ENCODE measurements at places on chromosomes 7 and 10. TPM values are rescaled to one million over a fixed set of nuclear protein-coding genes. Genes with fewer than 3 reads are reported as not detected.

Gene DNAH11
- total RNA-seq: 1.1 TPM

Gene OR2A1
- not detected for total RNA-seq

Gene PODXL
- 34.8 TPM for total RNA-seq

GRCh38 chr7:39248692-39249090 lies 271.0 kb downstream of the POU6F2 start:
- DNase-seq: no peak

DNA sequence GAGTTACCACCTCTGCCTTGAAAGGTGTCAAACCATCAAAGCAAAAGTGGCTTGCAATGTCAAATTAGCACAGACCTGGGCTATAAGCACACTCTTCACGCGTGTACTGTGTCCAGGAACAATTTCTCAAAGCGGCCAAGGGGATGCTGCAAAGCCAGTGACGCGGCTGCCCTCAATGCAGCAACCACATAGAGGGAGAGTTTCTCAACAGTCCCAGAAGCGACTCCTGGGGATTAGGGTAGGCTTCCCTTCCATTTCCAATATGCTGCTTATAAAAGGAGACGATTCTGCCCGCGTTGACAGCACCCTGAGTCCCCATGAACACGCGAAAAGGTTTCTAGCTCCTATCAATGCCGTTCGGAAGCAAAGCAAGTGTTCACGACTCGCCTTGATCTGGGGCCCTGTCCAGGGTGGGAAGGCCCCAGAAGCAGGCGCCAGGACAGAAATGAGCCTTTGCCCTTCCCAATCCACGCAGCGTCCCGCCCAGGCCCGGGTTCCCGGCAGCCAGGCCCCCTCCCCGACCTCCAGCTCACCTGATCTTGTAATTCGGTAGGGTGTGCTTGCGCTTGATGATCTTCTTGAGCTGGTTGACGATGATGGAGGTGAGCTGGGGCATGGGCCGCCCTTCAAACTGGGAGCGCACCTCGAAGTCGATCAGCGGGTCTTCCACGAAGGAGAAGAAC lies 1.3 kb downstream of the PDZD8 start:
- peak; percentile 76 for DNase-seq

DNA sequence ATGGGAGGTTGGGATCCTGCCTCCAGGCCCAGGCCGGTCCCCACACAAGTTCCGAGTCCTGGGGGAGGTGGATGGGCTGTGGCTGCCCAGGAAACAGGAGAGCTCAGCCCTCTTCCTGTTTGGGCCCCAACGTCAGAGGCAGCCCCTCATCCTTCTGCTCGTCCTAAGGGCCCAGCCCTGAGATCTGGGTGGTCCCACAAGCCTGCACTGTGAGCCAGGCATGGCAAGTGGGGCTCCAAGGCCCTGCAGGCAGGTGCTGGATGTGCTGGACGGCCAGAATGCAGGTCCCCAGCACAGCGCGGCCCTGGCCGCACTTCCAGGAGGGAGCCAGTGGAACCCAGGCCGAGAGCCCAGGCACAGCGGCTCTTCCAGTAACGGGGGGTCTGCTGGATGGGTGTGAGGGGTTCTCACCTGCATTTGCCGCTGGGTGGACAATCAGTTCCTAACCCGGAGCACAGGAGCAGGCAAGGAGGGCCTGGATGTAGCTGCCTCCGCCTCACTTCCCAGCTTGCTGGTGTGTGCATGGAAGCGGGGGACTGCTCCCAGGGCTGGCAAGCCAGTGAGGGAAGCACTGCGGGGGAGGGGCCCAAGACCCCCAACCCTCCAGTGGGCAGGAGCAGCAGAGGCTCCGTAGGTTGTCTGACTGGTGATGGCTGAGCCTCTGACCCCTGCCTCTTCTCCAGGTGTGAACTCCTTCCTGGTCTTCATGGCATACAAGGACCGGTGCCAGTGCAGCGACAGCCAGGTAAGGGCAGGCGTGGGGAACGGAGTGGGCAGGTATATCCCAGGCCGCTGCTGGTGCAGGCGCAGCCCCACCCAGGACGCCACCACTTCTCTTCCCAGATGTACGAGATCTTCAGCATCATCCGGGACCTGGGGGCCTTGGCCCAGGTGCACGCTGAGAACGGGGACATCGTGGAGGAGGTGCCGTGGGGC lies 9.7 kb downstream of the DPYSL4 start:
- peak; percentile 16 for DNase-seq

DNA sequence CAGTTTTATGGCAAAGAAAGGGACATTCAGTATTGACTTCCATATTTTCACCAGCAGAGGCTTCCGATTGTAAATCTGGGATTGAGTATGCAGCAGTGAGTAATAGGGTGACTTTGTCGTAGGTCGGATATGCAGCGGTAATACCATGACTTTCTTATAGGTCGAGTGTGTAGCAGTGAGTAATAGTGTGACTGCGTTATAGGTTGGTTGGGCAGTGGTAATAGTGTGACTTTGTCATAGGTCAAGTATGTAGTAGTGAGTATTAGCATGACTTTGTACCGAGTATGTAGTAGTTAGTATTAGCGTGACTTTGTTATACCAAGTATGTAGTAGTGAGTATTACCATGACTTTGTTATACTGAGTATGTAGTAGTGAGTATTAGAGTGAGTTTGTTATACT lies 268.2 kb upstream of the ADARB2 start:
- DNase-seq: no peak

- DNase-seq: no peak
Measured at GRCh38 chr10:126242397-126243260, 145.6 kb downstream of the ADAM12 start.

GRCh38 chr10:100625816-100626215 lies 90.1 kb downstream of the HIF1AN start:
- no peak for DNase-seq

DNA sequence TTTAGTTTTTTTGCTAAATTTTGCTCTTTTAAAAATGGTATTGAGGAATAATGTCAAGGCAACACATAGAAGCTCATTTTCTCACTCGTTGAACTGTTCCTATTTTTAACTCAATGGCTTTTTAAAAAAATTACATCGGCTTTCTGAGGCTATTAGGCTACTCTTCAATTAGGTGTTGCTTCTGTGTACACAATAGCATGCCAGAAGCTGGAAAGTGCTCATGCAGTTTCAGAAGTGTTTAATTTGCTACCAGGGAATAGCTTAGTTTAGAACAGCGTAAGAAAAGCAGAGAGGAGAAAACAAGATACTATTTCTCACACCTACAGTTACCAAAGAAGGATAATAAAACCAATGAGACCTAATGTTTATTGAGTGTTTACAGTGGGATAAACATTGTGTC lies 157.4 kb downstream of the NXPH1 start:
- DNase-seq: no peak

All from pancreas (tissue), 10 donors.